ENCODE measurements at places on chromosomes 16 and 17.

GRCh38 chr16:14409563-14409962 lies 220.5 kb downstream of the PARN start:
- no peak for DNase-seq

DNA sequence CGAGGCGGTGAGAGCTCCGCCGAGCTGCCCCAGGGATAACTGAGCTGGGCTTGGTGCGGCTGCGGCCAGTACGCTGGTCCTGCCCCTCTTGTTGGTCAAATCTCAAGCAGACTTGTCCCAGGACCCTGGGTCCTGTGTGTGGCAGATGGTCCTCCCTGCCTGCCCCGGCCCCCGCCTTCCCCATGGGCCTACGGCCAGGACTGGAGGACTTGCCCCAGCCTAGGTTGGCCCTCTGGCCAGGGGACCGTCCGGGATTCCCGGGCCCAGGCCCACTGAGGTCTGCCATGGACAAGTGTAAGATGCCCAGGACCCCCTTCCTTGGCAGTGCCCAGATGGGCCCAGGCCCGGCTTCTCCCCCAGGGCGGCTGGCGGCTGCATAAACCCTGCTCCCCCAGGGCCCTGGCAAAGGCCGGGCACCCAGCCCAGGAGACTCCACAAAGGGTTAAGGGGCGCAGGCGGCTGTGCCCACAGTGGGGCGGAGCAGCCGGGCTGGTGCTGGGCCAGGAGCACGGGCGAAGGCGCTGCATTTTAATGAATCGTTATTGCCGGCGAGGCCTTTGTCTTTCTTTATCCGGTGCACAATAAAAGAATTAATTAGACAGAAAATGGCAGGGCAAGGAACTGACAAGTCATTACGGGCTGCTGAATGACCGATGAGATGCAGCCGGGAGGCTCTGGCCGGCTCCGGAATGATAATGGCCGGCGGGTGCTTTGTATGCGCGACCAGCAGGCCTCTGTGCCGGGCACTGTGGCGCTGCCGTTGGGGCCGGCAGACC lies 9.1 kb downstream of the SOX8 start:
- no peak for DNase-seq

- DNase-seq = no peak
These were observed 81.6 kb upstream of the LGALS9 start for GRCh38 chr17:27549251-27549893.

DNA sequence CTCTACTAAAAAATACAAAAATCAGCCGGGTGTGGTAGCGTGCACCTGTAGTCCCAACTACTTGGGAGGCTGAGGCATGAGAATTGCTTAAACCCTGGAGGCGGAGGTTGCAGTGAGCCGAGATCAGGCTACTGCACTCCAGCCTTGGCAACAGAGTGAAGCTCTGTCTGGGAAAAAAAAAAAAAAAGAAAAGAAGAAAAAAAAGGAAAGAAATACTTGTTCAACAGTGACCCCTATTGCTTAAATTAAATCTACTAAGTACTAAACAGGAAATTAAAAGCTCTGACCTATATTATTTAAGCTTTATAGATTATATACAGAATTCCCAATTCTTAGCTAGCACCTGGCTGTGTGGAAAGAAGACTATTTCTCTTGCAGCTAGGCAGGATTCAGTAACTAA lies 48.9 kb downstream of the FBXL20 start:
- DNase-seq = no peak

- DNase-seq = no peak
These were observed 11.5 kb upstream of the SCN4A start for GRCh38 chr17:63984236-63984635.

- peak; percentile 60 for DNase-seq
These were observed 60.4 kb downstream of the NOG start for GRCh38 chr17:56653877-56654276.

GRCh38 chr16:6977291-6977690 lies 355.4 kb upstream of the RBFOX1 start:
- no peak for DNase-seq

- DNase-seq = no peak
These were observed 49.2 kb upstream of the CACNG3 start for GRCh38 chr16:24206926-24207325.
